ENCODE measurements at places on chromosomes 2 and 18.

GRCh38 chr2:129468879-129469278, 510.6 kb upstream of the RAB6C start:
- H3K27me3 ChIP-seq: no peaks in the 10 kb centered on the region
- no peak overlapping the region for H3K4me3 ChIP-seq
- no peaks in the 10 kb centered on the region for H3K4me1 ChIP-seq
- no peak overlapping the region for H3K27ac ChIP-seq

GRCh38 chr18:21291106-21291505, 49.1 kb downstream of the GREB1L start:
- no peaks in the 10 kb centered on the region for H3K27me3 ChIP-seq
- H3K27ac ChIP-seq: no peak overlapping the region
- H3K4me3 ChIP-seq: no peak overlapping the region

- no peak overlapping the region for H3K27ac ChIP-seq
- H3K4me3 ChIP-seq: no peak overlapping the region
- peaks cover 5% of the 10 kb centered on the region for H3K4me1 ChIP-seq
- H3K27me3 ChIP-seq: no peaks in the 10 kb centered on the region
These were observed 281.5 kb downstream of the NEDD4L start for GRCh38 chr18:58325494-58325893.

GRCh38 chr18:37207343-37207742, 358.3 kb downstream of the CELF4 start:
- H3K27ac ChIP-seq: no peak overlapping the region
- DNase-seq: no peak

GRCh38 chr2:236877972-236878371, 207.7 kb upstream of the COPS8 start:
- H3K4me1 ChIP-seq: no peaks in the 10 kb centered on the region
- H3K27me3 ChIP-seq: no peaks in the 10 kb centered on the region
- H3K4me3 ChIP-seq: no peak overlapping the region
- no peak for DNase-seq
- no peaks in the 10 kb centered on the region for H3K36me3 ChIP-seq
